ENCODE measurements at places on chromosomes 2 and 18. TPM values are rescaled to one million over a fixed set of nuclear protein-coding genes. Genes with fewer than 3 reads are reported as not detected.

DNA sequence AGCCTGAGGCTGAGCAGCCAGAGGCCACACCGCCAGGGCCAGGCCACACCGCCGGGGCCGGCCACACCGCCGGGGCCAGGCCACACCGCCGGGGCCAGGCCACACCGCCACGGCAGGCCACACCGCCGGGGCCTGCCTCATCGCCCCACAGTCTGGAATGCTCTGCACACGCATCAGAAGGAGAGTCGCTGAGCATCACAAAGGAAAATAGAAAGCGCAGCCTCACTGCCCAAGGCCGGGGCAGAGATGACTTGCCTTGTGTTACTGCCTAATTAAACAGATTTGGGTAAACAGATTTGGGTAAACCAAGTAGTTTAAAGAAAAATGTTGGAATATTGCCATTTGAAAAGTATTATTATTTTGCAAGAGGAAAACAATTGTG lies 10.4 kb upstream of the NFATC1 start:
- DNase-seq: no peak

- DNase-seq: peak; percentile 58
These were observed 9.0 kb upstream of the SCN9A start for GRCh38 chr2:166384774-166385173.

GRCh38 chr18:23291456-23292205 lies 156.3 kb downstream of the CABLES1 start:
- DNase-seq: no peak

DNA sequence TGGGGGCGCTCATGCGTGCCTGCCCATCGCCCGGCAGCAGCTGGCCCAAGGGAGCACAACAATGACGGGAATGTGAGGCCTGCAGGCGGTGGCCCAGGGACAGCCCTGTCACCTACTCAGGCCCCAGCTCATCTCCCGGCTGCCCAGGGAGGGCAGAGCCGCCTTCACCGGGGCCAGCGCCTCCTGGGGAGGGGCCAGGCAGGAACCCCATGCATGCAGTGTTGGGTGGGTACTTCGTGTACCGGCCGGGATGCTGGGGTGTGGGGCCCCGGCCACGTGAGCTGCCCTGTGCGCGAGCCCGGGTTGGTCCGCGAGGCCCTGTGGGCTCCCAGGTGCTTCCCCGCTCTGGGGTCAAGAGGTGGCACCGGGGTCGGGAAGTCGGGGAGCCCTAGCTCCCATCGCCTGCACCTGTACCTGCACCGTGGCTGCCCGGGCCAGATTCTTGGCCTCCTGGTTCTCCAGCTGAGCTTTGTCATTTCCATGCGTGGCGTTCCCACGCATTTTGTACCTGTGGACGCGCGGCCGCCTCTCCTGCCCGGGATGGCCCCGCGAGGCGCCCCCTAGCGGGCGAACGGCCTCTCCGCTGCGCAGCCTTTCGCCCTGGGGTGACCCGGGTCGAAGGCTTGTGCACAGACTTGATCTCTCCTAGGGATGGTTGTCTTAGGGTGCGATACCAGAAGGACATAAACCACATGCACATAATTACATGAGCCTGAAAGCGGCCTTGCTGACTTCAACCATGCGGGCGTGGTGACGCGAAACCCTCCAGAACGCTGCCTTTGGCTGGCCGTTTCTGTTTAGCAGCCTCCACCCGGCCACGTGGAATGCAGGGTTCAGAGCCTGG lies 950 bp downstream of the KLHL30 start:
- DNase-seq: peak; percentile 81

Gene CRYGC
- total RNA-seq: not detected

All from myocyte (in vitro differentiated cells).